ENCODE measurements at places on chromosomes 5 and 9.

DNA sequence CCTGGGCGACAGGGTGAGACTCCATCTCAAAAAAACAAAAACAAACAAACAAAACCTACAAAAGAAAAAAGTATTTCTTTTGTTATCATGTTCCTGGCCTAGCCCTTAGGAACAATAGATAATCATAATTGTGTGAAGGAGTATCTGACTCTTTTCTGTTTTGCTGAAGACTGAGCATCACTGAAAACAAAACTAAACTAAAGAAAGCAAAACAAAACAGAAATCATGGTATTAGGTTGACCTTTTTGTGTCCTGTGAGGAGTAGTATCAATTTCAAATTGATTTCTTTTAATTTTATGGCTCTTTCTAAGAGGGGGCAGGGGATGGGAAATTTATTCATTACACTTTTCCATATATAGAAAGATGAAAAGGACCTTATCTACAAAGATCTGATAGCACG is 246.0 kb downstream of the YTHDC2 start:
- DNase-seq = no peak

GRCh38 chr9:16361118-16361517 is 509.4 kb downstream of the BNC2 start:
- no peak for DNase-seq

GRCh38 chr5:143931986-143932385 is 120.0 kb downstream of the HMHB1 start:
- no peak for DNase-seq

GRCh38 chr9:136670576-136671253 is 8.0 kb downstream of the EGFL7 start:
- no peak for DNase-seq

DNA sequence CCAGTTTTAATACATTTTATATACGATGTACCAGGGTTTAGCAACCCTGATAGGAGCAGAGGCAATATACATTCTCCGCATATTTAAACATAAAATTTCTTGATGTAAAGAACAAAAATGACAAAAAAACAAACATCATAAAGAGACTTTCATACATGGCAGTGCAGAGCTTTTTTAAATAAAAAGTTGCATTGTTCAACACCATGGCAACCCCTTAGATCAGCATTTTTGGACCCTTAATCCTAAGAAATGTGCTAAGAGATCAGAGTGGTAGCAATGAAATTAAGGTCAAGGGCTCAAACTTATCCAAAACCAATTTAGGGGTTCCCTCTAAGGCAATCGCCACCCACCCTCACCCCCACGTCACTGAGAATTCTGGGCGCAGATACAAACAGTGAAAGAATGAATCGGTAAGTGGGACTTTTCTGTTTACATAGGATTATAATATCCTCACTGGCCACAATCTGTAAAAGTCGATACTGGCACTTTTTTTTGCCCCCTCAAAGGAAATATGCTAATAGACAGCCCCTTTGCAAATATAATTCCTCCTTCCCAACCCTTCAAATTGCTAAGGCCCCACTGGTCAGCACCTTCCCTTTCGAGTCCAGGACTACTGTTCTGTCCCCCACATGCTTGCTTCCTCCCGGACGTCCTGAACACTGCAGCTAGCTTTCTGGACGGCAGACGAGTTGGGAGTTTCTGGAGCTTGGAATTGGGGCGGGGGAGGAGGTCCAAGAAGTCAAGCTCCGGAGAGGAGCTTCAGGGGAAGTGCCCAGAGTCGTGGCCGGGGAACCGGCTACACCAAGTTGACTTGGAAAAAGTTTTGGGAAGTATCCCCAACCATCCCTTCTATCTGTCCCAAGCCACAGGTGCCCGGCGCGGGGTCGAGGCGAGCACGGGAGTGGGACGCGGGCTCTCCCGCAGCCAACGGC is 2.2 kb downstream of the GAS1 start:
- DNase-seq = no peak

- no peak for DNase-seq
Measured at GRCh38 chr5:318341-318897, 3.1 kb upstream of the AHRR start.

GRCh38 chr9:16871336-16872151 is 1.1 kb upstream of the BNC2 start:
- no peak for DNase-seq

- DNase-seq = no peak
Measured at GRCh38 chr9:98230789-98231188, 24.7 kb downstream of the TBC1D2 start.

- peak; percentile 24 for DNase-seq
Measured at GRCh38 chr9:19379697-19380046, 364 bp downstream of the RPS6 start.

- DNase-seq = no peak
Measured at GRCh38 chr9:127634698-127635097, 22.6 kb downstream of the STXBP1 start.

DNA sequence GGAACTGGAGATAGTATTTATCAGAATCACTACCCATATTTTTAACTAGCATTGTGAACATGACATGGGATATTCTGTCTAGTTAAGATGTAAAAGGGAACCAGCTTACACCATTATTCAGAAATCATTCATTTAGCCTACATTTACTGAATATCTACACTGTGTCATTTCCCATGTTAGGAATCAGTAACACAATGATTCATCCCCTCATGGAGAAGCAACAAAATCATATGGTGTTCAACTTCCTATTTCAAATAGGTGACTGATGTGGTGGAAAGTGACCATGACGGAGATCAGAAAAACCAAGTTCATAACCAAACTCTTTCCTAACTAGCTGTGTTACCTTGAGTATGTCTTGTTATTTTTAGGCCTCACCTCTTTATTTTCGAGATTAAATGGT is 550.0 kb upstream of the TUSC1 start:
- DNase-seq = no peak

DNA sequence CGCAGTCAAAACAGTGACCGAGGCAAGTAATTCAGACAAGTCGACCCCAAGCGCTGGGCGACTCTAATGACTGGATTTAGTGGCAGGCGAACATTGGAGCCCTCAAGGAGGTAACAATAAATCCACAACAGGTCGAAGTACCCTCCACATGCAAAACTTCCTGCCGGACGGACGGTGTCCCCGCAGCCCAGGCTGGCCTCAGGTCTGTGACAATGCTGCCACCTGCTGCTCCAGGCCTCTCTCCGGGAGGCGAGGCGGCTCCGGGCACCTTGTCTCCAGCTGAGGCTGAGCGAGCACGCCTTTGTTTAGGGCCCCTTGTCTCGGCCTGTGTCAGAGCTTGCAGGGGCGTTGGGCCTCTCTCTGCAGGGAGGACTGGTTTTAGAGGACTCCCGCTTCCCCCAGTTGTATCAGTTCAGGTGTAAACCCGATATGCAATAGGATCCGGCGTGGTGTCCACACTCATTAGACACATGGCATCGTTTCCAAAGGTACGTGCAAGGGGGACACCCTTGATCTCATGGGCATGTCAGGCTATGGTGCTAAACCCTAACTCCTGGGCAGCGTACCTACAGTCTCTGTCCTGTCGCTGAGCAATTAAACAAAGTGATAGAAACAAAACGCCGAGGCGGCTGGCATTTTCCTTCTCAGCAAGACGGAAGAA is 628.0 kb upstream of the ADAMTS16 start:
- no peak for DNase-seq

GRCh38 chr5:81334304-81335061 is 33.1 kb downstream of the ZCCHC9 start:
- DNase-seq = no peak

DNA sequence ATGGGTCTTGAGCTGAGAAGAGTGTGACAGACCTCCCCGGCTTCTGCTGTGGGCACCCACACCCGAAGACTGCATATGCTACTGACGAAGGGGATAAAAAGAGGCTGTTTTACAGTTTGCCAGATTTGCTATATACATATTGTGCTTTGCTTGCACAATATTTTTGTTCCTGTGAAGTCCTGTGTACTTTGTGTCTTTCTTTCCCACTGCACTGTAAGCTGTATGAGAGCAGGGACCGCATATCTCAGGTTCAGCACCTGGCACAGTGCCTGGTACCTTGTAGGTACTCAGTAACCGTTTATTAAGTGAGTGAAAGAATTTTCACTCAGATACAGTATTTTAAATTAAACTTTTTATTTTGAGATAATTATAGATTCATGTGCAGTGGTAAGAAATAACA is 8.2 kb upstream of the GARNL3 start:
- no peak for DNase-seq

DNA sequence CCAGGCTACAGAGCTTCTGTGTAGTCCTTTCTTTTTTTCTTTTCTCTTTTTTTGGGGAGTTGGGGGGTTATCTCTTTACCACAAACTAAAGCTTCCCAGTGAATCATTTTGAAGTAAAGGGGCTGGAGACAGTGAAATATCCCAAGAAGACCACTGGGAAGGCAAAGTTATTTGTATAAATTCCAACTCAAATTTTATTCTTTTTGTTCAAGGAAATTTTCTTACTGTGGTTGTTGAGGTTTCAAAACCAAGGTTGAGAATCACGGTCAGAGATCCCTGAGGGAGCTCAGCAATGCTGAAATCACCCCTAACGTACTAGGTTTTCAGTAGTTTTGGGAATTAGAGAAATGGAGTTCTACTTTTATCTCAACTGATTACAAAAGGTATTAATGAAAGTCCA is 175.7 kb downstream of the ARHGEF28 start:
- DNase-seq = no peak

DNA sequence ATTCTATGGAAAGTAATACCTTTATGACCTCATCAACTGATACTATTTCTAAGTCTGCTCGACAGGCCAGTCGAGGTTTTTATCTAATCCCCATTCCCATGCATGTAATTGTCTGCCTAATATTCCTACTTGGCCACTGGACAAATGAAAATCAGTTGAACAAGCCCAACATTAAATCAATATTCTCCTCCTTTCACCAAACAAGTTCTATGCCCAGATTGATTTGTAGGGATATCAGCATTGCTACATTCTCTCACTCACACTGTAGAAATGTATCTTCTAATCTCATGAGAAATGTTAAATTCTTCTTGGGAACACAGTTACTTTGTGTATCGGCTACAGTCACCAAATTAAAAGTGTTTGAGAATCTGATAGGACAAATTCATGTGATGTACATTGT is 208.8 kb upstream of the CTNND2 start:
- no peak for DNase-seq

- DNase-seq = no peak
Measured at GRCh38 chr5:107764976-107765804, 94.5 kb upstream of the EFNA5 start.

DNA sequence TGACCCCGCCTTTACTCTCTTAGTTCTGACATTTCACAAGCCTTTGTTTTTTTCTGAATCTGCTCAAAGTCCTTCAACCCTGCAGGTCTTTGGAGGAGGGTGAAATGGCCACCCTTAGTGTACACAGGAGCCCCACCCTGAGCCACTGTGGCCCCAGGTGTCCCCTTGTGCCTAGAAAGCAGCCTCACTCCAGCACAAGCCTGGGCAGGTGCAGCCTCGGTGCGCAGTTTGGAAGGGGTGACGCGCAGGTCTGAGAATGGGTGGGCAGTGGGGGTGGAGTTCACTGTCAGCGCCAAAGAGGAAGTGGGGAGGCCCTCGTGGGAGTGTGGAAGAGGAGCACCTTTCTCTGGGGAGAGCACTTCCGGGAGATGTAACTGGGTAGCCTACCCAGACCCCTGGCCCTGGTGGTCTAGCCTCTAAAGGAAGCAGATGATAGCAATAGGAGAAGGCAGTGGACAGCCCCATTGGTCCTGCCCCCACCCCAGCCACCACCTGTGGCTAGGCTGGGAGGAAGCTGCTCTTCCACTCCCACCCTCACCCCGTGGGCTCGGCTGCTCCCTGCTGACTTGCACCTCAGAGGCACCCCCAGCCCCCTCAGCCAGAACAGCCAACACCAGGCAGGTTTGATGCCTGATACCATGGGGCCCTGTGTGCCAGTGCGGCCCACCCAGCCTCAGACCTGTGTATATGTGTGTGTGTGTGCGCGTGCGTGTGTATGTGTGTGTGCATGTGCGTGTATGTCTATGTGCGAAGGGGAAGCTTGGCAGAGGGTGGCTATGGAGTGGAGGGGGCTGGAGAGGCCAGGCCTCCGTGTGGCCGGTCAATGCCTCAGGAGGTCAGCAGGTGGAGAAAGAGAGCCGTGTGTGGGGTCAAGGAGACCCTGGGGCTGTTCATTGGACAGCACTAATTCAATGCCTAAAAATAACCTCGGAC is 16.8 kb upstream of the DAB2IP start:
- DNase-seq = no peak

DNA sequence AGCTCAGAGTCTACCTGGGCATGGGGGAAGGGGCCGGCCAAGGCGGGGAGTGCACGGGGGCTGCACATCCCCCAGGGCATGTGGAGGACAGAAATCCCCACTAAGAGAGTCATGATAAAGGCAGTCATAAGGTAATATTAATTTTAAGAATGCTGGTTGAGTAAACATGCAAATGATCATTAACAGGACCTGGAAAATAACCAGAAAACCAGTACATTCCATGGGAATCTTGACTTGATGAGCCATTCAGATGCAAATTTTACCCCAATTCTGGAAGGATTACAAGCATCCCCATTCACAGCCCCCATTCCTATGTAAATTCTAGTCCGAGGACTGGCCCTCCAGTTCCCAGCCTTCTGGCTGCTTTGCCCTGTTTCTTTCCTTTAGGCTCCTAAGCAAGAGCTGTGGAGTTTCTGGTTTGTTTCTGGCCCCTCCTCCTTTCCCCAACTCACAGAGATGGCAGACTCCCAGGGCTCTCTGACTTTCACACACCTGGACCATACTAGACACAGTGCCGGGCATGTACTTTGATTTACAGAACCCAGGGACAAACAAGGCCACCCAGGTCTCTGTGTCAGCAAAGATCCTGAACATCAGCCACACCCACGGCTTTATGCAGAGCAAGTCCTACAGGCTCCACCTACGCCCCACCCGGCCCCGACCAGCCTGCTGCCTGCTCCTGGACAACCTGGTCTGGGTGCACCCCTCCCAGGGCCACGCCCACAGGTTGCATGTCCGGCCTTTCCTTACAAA is 62.7 kb downstream of the SEMA4D start:
- DNase-seq = no peak

DNA sequence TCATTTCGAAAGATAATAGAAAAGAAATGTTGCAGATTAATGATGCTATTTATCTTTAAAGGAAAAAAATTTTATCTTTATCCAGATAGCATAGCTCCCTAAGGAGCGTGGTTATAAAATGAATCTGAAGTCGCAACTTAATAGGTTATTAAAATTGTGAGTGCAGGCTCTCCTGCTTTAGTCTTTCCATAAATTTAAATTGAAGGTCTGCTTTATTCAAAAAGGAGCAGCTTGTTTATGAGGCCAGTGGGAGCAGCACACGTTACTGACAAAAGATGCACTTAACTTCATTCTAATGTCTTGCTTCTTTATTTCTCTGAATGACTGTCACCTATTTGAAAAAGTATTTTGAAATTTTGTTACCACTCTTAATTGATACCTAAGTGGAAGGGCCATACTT is 95.0 kb downstream of the ZCCHC7 start:
- DNase-seq = no peak

Data from T-helper 22 cell (primary cell).